ENCODE measurements at places on chromosomes 12 and 14.

GRCh38 chr14:64196814-64197411 is 97.3 kb downstream of the ESR2 start:
- peak; percentile 90 for DNase-seq

DNA sequence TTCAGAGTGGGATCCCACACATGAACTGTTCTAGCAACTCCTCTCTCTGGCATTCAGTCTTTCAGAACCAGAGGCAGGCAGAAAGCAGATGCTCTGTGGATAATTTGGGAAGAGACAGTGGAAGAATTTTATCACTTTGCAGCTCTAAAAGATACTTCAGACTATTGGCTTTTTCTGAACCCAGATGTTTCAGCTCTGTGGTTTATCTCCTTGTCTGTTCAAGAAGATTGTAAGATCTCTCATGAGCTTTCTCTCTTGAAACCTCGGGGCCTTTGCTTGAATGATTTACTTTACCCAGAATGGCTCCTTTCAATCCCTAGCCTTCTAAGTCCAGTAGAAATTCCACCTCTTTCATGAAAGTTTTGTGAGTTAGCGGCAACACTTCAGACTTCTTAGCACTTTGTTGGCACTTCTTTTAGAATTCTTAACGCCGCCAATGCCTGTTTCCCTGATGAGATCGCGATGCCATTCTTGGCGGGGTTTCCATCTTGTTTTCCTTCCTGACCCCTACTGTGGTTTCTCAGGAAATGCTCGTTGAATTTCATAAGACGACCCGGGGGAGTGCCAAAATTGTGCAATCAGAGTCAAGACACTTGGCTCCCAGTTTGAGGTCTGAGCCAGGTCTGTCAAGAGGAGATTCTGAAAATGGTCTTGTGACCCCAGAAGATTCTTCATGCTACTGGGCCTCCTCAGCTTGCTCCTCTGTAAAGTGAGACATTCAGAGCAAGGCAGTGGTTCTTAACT is 107.0 kb upstream of the PRICKLE1 start:
- no peak for DNase-seq

DNA sequence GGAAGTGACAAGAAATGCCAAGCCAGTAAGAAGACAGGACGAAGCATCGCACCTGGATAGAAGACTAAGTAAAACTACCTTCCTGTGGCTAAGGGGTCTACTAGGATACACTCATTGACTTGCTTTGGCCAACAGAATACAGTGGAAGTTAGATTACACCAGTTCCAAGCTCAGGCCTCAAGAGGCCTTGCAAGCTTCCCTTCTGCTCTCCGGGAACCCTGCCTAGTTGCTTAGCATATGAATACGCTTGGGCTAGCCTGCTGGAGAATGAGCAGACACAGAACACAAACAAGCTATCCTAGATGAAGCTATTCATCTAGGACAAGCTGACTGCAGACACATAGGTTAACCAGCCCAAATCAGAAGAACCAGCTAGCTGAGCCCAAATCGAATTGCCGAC is 97.0 kb downstream of the DPF3 start:
- peak; percentile 80 for DNase-seq

DNA sequence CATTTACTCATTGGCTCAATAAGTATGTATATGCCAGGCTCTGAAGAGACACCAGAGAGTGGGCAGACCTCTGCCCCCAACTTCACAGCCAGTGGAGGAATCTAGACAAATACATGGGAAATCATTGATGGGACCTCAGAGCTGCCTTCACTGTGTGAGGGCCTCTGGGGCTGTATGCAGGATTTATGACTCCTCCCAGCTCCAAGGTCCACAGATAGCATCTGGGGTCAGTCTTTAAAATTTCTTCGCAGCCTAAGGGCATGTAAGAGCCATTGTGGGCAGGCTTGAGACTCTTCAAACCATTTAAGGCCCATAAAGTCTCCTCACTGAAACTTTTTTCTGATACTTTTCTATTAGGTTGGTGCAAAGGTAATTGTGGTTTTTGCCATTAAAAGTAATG is 125.5 kb downstream of the SPTSSA start:
- no peak for DNase-seq

DNA sequence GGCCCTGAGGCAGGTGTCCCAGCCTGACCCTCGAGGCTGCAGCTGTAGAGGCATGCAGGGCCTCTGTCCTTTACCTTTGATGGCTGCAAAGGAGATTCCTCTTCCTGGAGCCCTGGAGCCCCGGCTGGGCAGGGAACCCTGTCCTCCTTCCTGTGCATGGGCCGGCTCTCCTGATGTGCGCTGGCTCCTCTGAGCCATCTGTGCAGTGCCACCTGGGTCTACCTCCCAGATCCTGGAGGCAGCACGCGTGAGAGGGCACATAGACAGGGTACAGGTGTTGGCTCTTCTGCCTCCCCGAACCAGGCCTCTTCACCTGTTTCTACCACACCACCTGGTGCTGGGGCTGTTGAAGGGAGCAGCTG is 115.1 kb downstream of the BEGAIN start:
- no peak for DNase-seq

DNA sequence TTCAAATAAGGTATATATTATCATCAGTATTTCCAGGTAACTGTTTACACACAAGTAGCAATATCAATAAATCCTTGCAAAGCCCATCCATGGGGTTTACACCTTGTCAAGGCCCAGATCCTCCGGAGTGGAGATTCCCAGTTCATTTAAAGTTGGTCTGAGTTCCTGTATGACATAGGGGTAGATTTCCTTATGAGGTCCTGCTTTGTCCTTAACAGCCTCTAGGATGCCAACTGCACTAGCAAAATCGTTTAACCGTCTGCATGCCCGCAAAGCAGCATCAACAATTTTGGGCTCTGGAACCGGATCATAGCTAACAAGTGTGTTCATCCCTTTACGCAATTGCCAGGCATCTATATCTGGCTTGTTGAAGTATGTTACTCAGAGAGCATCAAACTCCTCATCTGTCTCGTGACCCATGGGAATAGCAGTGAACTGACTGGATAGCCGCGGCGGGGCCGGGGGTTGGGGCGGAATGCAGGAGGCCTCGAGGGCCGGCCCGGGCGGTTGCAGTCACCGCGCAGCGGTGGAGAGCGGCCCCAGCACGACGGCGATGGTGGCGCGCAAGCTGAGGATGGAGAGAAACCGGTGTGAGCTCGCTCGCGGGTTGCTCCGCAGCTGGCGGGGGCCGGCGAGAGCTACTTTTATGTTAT is 30.6 kb upstream of the FBXO34 start:
- peak; percentile 85 for DNase-seq

- DNase-seq = no peak
Observed at GRCh38 chr12:102169922-102170621, 27.6 kb downstream of the PMCH start.

- DNase-seq = no peak
Observed at GRCh38 chr12:39867631-39868327, 238.1 kb downstream of the SLC2A13 start.

DNA sequence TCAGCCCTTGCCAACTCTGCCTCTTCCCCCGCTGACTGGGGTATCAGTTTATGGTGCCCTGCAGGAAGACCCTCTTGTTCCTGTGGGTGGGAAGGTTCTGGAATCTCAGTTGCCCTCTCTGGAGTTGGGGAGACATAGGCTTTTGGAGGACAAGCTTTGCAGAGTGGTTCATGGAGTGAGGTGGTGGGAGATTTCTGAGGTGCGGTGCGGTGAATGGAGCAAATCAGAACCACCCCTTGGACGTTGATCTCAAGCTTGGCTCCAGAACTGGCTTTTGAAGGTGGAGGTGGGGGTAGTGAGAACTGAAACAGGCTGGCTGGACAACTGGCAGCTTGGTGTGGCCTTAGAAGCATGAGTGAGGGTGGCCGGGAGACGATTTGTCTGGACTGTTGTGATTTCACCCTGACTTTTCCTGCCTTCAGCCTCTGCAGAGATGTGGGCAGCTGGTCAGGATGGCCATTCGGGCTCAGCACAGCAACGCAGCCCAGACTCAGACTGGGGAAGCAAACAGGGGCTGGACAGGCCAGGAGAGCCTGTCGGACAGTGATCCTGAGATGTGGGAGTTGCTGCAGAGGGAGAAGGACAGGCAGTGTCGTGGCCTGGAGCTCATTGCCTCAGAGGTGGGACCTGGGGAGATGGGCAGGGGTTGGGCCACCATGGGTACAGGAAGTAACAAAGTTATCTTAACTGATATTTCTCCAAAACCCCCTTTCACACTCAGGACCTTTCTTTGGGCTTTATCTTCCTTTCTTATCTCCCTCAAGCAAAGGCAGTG is 1.1 kb downstream of the SHMT2 start:
- no peak for DNase-seq

Data from endodermal cell (in vitro differentiated cells).